Bone marrow (tissue), 2 donors: ENCODE measurements at places on chromosomes 3 and 15.

DNA sequence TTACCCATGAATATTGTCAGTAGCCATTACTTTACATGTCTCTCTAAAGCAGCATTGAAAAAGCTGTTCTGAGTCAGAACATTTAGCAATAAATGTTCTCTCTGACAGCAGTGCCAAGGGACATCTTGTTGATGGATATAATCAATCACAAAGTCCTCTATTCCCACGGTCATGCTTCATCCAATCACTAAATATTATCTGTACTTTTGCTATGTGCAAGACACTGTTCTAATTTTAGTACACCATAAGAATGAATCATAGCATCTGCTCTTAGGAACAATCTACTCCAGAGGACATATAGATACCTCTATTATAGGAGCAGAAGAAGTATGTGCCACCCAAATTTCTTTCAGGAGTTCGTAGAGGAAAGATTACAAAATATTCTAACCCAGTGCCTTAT is 142.5 kb upstream of the MBNL1 start:
- no peak for DNase-seq

- DNase-seq, result no peak
Observed at GRCh38 chr3:158463556-158463955, 107.4 kb upstream of the MLF1 start.

DNA sequence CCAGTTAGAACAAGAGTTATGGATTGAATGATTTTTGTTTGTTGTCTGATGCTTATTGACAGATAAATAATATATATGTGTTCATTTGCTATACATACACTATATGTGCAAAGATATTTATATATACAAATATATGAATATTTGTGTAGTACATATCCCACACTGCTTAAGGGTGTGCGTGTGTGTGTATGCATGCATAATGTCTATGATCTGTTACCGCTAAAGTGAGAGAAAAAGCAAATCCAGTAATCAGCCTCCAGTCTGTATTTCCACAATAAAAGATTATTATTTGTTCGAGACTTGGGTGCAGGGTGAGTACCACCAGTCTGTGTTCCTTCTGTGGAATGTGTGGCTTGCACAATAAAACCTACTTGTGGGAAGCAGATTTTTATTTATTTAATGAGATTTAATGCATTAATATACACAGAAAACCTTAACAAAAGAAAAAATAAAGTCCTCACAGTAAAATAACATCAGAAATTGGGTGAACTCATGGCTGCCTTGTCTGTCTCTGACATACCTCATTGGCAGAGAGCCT is 366.0 kb upstream of the TBL1XR1 start:
- no peak for DNase-seq

DNA sequence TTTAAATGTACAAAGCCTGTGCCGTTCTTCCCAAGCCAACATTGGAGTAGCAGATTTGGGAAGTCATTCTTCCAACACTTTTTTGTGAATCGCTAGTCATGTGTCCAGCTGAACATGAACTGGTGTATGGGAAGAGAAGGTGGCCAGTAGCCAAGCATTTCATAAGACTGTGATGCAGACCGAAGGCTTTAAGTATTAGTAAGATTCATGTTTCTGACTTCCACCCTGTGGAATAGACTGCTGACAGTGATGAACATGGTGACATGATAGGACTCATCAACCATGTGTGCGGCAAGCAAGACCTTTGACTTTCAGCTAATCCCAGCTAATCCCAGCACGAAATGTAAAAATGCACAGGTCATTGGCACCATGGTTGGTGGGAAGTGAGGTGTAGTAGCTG is 48.3 kb upstream of the THSD4 start:
- no peak for DNase-seq

- no peak for DNase-seq
Observed at GRCh38 chr15:34119291-34119690, 17.4 kb downstream of the PGBD4 start.

DNA sequence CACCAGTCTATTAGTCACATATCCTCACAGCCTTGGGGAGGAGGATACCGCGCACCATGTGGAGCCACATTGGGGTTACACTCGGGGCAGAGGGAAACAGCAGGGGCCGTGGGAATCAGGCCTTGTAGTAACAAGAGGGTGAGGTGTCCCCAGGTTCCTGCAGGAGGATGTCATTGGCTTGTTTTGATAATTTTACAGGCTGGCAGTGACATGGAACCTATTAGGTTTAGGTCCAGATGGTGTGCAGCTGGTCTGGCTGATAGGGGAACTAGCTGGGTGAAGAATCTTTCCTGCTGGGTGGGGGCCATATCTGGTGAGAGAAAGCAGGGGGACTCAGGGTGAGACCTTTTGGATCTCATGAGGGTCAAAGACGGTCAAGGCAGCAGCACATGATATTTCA is 9.8 kb upstream of the MEF2A start:
- DNase-seq, result peak; percentile 21

DNA sequence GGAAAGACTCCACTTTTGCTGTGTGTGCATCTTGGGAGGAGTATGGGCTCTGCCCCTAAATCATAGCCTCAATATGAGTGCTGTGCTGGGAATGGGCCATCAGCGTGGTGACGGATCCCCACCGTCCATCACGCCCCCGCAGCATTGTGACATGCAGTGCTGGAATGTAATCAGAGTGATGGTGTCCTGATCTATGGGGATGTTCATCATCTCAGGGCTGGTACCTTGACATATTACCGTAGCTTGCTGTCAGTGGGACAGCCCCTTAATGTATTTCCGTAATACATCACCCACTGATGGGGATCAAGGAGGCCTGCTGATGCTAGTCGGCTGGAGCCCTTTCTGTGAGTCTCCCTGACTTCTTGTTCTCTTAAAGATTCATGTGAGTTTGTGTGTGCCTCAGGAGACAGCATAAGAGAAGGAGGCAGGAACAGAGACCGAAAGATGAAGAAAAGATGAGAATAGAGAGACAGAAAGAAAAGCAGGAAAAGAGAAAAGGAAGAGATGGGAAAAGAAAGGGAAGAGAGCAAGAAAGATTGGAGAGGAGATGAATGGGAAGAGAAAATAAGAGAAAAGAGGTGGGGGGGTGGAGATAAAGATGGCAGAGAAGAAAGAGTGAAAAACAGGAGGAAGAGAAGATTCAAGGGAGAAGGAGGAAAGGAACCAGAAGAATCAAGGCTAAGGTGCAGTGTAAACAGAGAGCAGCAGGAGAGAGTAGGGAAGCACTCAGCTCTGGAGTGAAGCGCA is 183.7 kb downstream of the RPLP1 start:
- no peak for DNase-seq

DNA sequence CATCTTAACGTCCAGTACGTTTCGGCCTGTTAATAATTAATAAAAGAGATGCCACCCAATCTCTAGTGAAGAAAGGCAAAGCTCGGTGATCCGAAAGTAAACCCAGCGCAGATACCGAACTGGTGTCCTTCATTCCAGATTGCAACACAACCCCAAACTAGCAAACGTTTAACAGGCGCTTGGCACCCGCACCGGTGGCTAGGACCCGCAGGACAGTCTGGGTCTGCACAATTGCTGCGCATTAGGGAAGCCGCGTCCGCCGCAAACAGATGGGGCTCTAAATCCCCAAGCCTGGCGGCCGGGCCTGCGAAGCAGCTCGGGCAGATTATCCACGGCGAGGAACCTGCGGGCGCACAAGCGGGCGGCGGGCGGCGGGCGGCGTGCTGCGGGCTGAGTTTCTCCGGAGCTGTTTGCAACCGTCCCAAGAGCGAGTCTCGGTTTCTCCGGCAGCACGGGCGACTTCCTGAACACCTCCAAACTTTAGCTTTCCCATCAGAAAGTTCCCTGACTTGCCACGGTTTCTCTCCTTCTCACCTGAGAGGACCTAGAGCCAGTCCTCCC is 112.1 kb upstream of the ICE2 start:
- no peak for DNase-seq

GRCh38 chr3:193809106-193809505 is 216.1 kb downstream of the OPA1 start:
- no peak for DNase-seq

DNA sequence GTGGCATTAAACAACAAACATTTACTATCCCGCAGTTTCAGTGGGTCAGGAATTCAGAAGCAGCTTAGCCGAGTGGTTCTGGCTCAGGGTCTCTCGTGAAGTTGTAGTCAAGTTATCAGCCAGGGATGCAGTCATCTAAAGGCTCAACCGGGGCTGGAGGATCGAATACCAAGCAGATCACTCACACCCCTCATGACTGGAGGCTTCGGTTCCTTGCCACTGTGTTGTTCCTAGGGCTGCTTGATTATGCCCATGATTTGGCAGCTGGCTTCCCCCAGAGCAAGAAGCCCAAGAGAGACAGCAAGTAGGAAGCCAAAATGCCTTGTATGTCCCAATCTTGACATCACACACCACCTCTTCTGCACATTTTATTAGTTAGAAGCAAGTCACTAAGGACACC is 33.9 kb upstream of the CDCP1 start:
- DNase-seq, result no peak

- no peak for DNase-seq
Observed at GRCh38 chr3:136567599-136568188, 184.5 kb downstream of the STAG1 start.

GRCh38 chr3:11660242-11660641 is 16.5 kb upstream of the VGLL4 start:
- DNase-seq, result no peak

GRCh38 chr15:38631119-38632075 is 66.8 kb upstream of the RASGRP1 start:
- no peak for DNase-seq

DNA sequence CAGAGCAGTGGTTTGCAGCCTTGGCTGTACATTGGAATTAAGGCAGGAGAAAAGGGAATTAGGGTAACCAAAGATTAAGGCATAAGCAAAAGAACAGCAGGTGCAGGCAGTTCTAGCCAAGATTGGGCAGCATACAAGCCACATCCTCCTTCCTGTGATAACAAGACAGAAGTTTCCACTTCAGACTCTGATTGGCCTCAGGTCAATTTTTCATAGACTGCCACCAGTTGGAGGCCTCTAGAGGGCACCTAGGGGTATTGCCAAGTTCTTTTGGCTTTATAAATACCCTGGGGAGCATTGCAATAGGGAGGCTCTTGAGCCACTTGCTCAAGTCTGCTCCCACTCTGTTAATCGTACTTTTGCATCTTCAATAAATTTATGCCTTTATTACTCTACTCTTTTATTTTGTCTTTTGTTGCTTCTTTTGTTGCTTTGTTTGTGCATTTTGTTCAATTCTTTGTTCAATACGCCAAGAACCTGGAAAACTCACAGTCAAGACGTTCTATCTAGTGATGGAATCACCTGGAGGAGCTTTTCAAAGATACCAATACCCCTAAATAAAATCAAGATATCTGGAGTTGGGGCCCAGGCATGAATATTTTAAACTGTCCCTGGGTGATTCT is 32.2 kb upstream of the FMN1 start:
- no peak for DNase-seq

DNA sequence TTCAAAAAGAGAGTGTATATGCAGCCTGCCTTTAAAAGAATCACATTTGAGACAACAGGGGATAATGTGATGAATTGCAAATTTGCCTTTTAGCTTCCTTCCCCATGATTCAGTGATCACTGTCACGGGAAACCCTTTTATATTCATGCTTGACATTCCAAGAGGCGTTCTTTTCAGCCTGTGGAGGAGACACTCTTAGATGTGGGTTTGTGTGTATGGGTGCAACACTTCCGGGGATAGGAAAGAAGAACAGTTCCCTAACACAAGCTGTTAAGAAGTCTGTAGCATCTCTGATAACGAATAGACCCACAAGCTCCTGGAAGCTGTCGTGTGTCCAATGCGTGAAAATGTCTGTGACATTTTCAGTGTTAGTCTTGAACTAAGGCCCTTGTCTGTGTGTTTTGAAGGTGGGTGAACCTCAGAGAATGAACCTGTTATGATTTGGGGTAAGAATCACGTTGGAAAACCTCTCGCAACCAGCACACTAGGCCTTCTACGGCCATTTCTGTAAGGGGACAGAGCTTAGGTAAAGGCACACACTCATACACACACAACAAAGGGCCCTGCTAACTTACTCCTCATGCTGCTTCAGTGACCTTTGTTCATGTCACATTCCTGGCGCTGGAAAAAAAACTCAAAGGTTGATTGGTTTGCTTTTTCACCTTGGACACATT is 229.2 kb upstream of the ST8SIA2 start:
- DNase-seq, result no peak

DNA sequence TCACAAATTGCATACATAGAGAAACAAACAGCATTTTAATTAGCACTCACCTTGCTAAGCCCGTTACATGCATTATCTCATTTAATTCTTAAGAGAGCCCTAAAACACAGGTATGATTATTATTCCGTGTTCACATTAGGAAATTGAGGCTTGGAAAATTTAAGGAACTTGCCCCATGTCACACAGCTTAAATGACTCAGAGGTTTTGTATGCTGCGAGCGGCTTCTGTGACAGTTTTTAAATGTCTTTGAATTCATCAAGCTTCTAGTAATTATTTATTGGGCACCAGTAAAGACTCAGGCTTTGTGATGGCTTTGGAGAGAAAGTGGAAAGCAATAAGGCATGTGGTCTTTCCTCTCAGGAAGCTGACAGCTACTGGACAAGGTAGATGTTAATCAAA is 166.7 kb upstream of the THBS1 start:
- DNase-seq, result no peak

DNA sequence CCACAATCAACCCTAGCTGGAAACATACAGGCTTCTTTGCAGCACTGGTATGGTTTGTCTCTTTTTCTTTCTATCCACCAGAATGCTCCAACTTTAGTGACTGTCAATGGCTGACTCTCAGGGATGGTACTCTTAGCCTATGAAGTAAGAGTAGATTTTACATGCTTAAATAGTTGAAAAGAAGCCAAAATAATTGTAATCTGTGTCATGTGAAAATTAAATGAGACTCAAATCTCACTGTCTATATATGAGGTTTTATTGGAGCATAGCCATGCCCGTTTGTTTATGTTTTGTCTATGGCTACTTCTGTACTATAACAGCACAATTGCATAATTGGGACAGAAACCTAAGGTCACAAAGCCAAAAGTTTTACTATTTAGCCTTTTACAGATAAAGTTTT is 29.1 kb upstream of the PDZRN3 start:
- no peak for DNase-seq

GRCh38 chr3:187352581-187353575 is 15.3 kb upstream of the RTP4 start:
- no peak for DNase-seq

DNA sequence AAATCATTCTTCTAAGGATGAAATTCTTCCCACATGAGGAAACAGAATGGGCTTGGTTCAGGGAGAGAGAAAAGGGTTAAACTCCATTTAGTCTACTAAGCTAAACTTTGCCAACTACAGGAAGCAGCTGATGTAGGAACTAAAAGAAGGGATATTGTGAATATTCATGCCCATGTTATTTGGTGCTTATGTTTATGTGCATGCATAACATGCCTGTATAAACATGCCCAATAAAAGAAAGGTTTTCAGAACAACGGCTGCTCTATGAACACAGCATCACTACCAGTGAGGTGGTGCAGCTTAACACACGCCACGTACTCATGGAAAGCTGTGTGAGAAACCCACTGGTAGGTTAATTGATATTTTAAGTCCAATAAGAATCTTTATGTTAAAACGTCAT is 59.4 kb upstream of the VGLL4 start:
- no peak for DNase-seq

- DNase-seq, result no peak
Observed at GRCh38 chr3:159607856-159608255, 380.8 kb upstream of the IL12A start.
